Fibroblast of pulmonary artery (primary cell): ENCODE measurements at places on chromosomes 5 and 9.

DNA sequence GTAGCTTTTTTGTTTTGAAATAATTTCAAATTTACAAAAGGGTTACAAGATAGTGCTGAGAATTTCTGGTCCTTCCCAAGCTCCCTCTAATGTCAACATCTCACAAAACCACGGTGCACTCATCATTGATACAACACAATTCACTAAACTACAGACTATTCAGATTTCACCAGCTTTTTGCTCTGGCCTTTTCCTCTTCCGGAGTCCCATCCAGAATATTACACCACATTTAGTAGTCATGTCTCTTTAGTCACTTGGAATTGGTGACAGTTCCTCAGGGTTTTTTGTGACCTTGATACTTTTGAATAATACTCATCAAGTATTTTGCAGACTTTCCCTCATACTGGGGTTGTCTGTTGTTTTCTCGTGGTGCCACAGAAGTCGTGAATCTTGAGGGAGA, 484.0 kb downstream of the GADD45G start:
- no peak for DNase-seq

- no peak for DNase-seq
Measured at GRCh38 chr9:98944057-98944733, 488 bp downstream of the COL15A1 start.

DNA sequence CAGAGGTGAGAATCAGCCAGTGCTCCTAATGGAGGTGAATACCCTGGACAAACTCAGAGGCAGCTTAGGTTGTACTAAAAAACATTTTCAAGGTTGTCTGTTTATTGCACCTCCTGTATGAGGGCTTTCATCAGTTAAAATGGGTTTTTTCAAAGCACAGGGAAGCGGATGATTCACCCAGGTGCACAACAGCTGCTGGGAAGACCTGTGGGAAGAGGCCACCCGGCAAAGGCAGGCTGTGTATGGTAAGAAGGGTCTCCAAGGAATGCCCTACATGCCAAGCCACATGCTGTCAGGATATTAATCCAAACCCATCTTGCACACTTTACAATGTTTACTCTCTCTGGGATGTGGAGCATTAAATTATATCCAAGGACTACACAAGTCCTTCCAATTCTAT, 14.7 kb downstream of the SIL1 start:
- DNase-seq = no peak

DNA sequence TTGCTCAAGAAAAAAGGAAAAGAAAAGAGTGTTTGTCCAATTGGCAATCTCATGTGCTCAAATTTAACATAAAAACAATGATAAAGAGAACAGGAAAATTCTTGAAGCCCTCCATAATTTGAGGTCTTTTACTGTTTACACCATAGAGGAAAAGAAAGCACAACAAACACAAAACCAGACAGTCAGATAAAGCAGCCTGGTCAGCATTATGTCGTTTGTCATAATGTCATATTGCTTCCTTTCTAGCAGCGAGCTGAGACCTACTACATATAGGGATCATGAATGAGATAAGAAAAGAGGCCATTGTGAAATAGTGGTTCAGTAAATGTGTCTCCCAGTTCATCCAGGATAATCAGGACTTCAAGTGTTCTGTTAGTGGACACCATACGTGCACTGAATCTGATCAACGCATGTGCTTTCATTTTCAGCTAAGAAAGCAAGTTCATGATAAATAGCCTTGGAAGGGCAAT, 64.7 kb upstream of the SELENOP start:
- peak; percentile 16 for DNase-seq

DNA sequence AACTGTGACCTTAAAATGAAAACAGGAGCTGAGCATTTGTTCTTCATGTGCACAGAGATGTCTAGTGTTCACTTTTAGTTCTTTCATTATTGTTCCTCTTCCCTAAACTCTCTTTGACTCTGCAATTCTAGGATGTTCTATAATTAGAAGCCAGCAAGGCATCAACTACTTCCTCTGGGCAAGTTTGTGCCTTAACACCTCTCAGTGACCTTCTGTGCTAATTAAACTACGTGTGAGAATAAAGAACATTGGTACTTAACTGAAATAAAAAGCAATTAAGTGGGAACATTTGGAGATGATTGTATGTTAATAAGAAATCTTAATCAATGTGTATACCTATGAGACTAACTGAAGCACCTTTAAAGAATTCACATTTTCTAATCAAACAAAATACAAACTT, 242.8 kb downstream of the RASEF start:
- no peak for DNase-seq

DNA sequence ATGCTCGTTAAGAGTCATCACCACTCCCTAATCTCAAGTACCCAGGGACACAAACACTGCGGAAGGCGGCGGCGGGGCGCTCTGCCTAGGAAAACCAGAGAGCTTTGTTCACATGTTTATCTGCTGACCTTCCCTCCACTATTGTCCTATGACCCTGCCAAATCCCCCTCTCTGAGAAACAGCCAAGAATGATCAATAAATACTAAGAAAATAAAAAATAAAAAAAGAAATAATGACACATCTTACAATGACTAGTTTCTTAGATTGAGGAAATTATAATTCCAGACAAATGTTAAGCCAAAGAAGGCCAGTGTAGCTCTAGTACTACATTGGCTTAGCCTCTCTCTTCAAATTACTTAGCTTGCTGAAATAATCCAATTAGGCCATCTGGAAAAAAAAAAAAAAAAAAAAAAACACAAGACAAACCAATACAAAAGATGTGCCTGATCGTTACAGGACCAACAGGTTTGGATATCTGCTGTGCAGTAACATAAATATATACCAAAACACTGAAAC, 58.0 kb downstream of the ANXA2R start:
- DNase-seq = no peak

GRCh38 chr5:62954578-62954977, 376.0 kb downstream of the LRRC70 start:
- DNase-seq = peak; percentile 18

DNA sequence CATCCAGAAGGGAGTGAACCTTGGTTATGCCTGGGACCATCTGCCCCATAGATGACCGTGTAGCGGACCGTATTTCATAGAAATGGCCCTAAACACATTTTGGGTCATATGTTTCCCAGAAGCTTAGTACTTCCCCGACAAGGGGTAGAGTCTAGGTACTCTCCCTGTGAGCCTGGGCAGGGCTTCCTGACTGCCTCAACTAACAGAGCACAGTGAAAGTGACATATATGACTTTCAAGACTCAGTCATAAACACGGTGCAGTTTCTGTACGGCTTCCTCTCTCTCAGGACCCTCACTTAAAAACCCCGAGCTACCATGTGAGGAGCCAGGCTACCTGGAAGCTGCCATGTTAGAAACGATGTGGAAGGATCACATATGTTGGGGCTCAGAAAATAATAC, 20.9 kb downstream of the C9orf57 start:
- DNase-seq = no peak

GRCh38 chr5:53507013-53507412, 26.6 kb downstream of the FST start:
- DNase-seq = no peak

DNA sequence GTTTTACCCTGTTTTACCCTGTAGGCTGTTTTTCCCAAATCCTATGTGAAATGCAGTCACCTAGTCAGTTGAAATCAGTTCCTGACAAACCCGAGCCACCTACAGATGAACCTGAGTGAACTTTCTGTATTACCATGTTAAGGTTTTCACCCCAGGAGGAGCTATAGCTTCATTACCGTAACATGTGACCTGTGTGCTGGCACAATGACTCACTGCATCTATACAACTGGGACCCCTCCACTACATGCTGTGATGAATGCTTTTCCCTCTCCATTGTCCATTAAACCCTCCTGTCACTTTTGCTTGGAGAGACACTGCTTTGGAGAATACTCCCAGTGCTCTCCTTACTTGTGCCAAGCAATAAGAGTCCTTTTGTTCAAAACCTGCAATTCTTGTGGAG, 1974.8 kb downstream of the EFNA5 start:
- no peak for DNase-seq

DNA sequence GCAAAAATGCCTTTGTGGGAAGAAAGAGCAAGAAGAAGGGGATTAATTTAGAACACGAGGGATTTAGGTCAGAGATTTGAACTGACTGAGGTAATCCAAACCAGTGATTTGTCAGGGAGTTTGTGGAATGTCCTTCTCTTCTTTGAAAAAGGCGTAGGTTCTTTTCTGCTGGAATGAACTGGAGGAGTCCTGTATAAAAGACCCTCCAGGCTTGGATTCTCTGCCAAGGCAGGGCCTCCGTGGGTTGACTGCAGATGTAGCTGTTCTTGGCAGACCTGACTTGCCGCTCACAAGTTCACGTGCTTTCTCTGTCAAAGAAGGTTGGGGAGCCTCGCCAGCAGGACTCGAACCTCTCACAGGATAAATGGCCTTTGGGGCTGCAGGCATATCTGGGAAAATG, 62.8 kb upstream of the STC2 start:
- DNase-seq = no peak

- DNase-seq = no peak
Measured at GRCh38 chr5:179378116-179378440, 32.8 kb upstream of the ADAMTS2 start.

DNA sequence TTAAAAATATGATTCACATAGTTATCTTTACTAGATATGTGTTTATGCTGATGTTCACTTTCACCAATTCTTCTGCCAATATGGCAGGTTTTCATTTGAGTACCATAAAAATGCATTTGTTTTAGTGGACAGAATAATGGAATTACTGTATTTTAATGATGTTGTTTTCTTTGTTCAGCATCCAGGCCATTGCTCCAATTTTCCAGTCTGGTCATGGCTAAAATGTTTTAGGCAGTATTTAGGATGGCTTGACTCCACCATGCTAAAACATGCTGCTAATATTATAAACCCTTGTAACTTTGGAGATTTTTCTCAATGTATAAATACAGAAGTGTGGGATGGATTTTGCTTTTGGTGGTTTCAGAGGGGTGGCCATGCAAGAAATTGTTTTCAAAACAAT, 273.0 kb upstream of the RPS23 start:
- no peak for DNase-seq

- DNase-seq = peak; percentile 8
Measured at GRCh38 chr5:24789611-24790351, 145.0 kb upstream of the CDH10 start.
